Activated CD4-positive, alpha-beta T cell treated with anti-CD3 and anti-CD28 coated beads, Interleukin-2, Interleukin-4, amounts not matched to agents 100 ng/mL and 50 ng/mL, durations not matched to agents 16 hours and 8 hours (primary cell): ENCODE measurements at places on chromosomes 7 and 10.

DNA sequence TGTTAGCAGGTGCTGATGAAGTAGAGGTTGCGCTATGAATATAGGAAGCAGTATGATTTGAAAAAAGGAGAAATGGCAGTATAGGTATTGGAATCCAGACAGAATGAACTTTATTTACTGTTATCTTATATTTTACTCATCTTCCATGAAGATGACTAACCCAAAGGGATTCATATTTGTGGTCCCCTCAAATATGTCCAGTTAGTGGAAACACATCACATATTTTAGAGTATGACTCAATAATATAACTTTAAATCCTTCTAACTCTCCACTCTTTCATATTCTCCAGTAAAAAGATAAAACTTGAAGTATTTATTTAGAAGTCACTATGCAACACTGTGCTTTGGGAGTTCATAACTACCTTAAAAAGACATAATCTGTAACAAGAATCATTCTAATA lies 286.5 kb upstream of the LRRTM3 start:
- no peak for DNase-seq

DNA sequence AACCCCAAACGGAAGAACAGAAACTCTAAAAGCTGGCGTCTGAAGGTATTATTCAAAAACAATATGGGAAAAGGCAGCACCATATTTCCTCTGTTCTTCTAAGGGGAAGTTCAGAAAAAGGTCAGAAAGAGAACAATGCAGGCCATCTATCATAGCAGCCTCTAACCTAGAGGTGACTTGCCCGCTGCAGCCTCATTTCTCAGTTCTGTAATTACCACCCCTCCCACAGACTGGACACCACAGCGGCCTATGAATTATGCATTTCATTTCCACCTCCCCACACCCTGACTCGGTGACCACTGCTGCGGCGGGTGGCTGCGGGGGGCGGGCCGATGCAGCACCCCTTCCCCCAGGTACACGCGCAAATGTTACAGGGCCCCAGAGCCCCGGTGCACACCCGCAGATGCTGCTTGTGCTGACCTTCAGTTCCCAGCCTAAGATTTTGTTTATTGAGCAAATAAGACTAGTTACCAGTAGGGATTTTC lies 125.5 kb downstream of the CLEC2L start:
- peak; percentile 34 for DNase-seq

DNA sequence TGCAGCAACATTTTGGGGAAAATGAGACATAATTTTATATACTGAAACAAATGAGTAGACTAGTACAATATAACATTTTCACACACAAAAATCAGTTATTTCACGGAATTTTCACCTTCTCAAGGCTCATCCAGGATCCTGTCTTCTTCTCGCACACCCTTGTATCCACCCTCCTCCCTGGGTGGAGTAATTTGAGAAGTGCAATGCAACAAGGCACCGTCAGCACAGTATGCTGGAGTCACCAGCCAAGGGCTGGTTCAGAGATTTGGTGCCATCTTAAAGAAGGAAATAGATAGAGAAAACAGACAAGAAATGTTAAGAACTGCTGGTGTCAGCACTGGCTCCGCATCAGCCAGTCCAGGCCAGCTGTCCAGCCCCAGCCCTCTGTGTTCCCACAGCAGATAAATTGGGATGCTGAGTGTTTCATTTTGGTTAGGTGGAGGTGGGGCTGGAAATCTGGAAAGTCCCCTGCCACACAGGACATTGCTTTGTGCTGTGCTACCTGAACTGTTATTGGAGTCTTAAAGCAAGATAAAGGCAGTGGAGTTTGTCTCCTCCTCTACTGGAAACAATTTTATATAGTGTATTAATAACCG lies 176.1 kb downstream of the ABCA13 start:
- no peak for DNase-seq

DNA sequence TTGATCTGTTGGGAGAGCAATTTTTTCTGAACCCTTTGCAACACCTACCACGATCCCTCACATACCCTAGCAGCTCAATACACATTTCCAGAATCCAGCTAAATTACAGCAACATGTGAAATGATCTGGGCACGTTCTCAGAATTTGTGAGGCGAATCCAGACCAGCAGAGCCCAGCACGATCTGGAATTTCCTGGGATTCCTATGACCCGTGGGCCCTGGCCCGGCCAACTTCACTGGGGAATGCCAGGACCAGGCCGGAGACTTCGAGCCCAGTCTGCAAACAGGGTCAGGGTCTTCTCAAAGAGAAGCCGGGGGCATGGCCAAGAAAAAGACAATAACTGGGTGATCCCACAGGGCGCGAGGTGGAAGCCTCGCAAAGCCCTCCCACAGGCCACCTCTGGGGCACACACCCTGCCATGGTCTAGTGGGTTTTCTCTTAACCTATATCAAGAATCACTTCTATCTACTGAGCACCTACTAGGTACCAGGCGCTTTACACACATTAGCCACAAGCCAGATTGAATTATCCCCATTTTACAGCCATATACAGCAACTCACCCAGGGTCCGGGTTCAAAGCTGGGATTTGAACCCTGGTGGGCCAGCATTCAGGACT lies 33.8 kb downstream of the FAM53B start:
- no peak for DNase-seq

- no peak for DNase-seq
Observed at GRCh38 chr10:95540514-95541052, 20.6 kb downstream of the SORBS1 start.
